ENCODE measurements at places on chromosomes 1 and 21.

- DNase-seq: no peak
- no peaks in the 10 kb centered on the region for H3K27me3 ChIP-seq
- H3K36me3 ChIP-seq: no peaks in the 10 kb centered on the region
- H3K4me1 ChIP-seq: no peaks in the 10 kb centered on the region
Observed at GRCh38 chr1:171864308-171864707, 23.0 kb downstream of the DNM3 start.

GRCh38 chr1:17281775-17282181 is 26.2 kb upstream of the PADI4 start:
- peaks cover 78% of the 10 kb centered on the region for H3K4me1 ChIP-seq
- no peak overlapping the region for H3K4me3 ChIP-seq
- H3K36me3 ChIP-seq: no peaks in the 10 kb centered on the region
- no peaks in the 10 kb centered on the region for H3K27me3 ChIP-seq
- H3K27ac ChIP-seq: peak overlapping the region; percentile 65

DNA sequence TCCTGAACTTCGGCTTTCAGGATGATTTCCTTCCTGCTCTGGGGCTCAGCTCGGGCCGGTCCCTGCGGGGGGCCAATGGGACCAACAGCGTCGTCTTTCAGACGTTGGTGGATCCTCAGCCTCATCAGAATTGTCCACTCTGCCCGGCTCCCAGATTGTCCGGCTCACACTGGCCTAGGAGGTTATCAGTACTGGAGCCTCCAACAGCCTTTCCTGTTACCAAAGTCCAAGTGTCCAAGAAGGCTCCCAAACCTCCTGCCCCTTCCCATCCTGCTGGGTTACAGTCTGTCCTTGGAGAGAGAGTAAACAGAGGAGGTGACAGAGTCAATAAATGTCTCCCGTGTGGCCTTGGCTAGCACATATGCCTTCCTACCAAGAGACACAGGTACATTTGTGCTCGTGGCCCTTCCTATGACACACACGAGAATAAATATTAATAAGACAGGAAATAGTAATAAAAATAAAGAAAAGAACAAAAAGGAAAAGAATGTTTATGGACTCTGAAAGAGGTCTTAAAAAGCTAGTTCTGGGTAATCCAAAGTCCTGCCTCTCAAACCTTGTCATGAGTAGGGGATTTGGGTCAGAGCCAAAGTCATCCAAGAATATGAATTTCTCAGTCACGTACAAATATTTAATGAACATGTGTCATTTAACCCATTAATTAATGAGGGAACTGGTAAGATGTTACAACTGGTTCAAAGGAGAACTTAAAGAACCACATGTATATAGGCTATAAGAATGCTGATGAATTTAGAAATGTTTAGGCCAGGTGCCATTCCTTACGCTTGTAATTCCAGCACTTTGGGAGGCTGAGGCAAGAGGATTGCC is 80.8 kb upstream of the SLC2A1 start:
- no peak overlapping the region for H3K27ac ChIP-seq
- H3K4me3 ChIP-seq: no peak overlapping the region
- no peaks in the 10 kb centered on the region for H3K36me3 ChIP-seq
- peaks cover 4% of the 10 kb centered on the region for H3K4me1 ChIP-seq
- H3K27me3 ChIP-seq: no peaks in the 10 kb centered on the region

DNA sequence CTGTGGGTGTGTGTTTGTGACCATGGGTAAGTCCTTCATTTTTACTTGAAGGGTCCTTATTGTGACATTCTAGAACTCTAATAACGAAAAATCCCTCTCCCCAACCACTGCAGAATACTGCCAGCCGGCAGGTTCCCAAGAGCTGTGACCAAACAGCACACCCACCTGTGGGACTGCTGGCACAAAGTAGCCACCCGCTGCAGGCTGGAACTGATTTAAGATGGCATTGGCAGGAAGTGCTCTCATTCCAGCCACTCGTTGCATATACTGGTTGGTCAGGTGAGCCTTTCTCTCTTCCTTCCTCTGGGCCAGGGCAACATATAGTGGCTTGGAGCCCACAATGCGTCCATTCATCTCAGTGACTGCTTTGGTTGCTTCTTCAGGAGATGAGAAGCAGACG is 11.6 kb downstream of the PABPC4 start:
- H3K27ac ChIP-seq: no peak overlapping the region
- no peaks in the 10 kb centered on the region for H3K27me3 ChIP-seq
- DNase-seq: no peak
- H3K4me1 ChIP-seq: no peaks in the 10 kb centered on the region

- H3K36me3 ChIP-seq: no peaks in the 10 kb centered on the region
- DNase-seq: no peak
- no peak overlapping the region for H3K27ac ChIP-seq
- H3K27me3 ChIP-seq: no peaks in the 10 kb centered on the region
- H3K4me1 ChIP-seq: peaks cover 11% of the 10 kb centered on the region
- no peak overlapping the region for H3K4me3 ChIP-seq
Observed at GRCh38 chr1:1081311-1082238, 7.5 kb upstream of the RNF223 start.

DNA sequence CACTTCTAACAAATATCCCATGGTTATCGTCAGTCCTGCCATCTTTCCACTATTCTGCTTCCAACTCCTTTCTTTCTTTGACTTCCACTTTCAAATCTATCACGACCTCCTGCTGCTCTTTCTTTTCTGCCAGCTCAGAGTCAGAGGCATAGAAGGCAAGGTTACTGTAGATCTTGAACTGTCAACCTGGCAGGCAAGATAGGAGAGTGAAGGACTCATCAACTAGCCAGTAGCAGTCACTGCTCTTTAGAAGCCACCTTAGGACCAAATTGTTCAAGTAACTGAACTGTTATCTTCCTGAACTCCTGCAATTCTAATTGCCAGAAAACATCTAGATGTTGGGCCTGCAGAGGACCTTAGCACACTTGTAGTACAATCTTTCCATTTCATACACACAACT is 13.1 kb upstream of the FCER1A start:
- DNase-seq: no peak
- peaks cover 35% of the 10 kb centered on the region for H3K4me1 ChIP-seq
- H3K4me3 ChIP-seq: no peak overlapping the region

DNA sequence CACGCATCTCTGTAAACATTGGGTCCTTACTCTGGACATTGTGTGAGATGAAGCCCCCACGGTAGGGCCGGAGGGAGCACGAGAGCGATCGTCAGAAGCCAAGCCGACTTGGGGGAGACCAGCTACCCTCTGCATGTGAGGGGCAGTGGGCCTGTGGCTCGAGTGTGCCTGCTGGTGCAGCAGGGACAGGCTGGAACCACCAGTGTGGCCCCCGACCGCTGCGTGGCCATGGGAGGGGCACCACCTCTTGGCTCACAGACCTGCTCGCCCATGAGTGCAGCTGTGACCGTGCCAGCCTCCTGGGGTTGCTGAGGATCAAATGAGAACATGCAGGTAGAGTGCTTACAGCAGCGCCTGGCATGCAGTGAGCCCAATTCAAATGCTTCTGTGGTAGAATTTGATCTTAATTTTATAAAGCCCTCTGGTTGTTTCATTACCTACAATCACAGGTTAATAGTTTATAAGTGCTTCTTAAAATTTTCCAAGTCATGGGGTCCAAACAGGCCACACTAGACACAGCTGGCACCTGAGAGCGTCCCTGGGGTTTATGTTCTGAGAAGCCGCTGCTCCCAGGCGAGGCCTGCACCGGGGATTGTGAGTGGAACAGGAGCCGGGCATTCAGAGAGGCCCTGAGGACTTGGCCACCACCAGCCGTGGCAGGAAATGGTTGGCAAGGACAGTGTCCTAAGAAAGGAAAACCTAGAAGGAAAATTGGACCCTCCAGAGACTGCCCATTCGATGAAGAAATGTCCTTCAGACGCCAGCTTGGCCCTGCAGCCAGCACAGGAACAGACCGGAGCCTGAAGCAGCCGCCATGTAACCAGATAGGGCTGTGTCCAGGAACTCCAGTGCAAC is 22.6 kb upstream of the ADARB1 start:
- H3K27me3 ChIP-seq: no peaks in the 10 kb centered on the region
- no peak for DNase-seq
- no peaks in the 10 kb centered on the region for H3K4me1 ChIP-seq
- H3K36me3 ChIP-seq: no peaks in the 10 kb centered on the region
- no peak overlapping the region for H3K27ac ChIP-seq

DNA sequence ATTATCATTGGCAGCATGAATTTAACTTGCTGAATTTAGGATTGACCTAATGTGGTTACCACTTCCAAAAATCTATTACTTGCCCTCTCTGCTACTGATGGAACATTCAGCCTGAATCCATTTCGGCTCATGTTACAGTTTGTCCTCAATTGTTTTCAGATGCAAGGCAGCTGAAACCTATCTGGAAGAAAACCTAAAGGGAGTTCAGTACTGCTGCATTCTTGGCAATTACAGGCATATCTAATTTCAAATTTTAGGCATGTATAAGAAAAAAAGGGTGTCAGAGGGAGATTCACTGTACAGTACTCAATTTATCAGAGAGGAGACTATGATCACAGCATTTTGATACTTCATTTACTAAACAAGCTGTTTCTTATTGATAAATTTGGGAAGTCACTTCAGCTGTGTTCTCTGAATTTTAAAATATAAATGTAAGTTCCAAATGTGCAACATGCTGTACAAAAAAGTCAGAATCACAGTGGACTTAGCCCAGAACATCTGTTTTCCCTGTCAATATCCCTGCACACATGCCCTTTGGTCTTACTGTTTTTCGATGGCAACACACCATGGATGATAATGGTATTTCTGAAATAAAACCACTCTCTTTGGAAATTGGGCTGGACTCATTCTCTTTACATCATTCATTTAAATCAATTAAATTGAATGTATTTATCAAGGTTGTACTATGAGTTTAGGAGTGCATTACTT is 651.6 kb upstream of the ADGRL4 start:
- H3K4me3 ChIP-seq: no peak overlapping the region
- DNase-seq: no peak
- no peaks in the 10 kb centered on the region for H3K36me3 ChIP-seq
- no peaks in the 10 kb centered on the region for H3K4me1 ChIP-seq
- no peaks in the 10 kb centered on the region for H3K27me3 ChIP-seq
